ENCODE measurements at places on chromosomes 11 and 22.
A peak's percentile ranks its signal among the peaks of the same experiment; 100 is the strongest.

GRCh38 chr11:76803811-76804600, 20.9 kb downstream of the TSKU start:
- no peak for DNase-seq

- DNase-seq, result no peak
These were observed 7.4 kb downstream of the EHD1 start for GRCh38 chr11:64870893-64871466.

GRCh38 chr11:61010466-61011228, 39.2 kb downstream of the CD6 start:
- DNase-seq, result no peak

DNA sequence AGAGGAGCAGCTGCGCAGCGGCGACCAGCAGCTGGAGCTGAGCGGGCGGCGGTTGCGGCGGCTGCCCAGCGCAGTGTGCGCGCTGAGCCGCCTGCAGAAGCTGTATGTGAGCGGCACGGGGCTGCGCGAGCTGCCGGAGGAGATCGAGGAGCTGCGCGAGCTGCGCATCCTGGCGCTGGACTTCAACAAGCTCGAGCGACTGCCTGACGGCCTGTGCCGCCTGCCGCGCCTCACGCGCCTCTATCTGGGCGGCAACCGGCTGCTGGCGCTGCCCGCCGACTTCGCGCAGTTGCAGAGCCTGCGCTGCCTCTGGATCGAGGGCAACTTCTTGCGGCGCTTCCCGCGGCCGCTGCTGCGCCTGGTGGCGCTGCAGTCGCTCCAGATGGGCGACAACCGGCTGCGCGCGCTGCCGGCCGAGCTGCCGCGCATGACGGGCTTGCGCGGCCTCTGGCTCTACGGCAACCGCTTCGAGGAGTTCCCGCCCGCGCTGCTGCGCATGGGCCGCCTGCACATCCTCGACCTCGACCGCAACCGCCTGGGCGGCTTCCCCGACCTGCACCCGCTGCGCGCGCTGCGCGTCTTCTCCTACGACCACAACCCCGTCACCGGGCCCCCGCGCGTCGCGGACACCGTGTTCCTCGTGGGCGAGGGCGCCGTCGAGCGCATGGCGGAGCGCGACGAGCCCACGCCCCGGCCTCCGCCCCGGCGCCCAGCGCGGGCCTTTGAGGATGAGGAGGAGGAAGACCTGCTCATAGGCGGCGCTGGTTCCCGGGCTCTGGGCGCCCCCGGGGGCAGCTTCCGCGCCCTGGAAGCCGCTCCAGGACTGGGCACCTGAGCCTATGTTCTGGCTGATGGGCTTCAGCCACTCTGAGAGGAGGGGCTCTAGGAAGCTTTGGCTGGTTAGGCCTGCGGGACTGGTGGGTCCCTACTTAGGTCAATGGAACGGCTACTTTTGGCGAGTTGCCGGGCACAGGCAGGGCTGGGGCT, 787 bp downstream of the LRRC10B start:
- DNase-seq, result peak; percentile 18

- DNase-seq, result no peak
These were observed 30.7 kb downstream of the HIRA start for GRCh38 chr22:19400881-19401280.

GRCh38 chr11:66907751-66908630, 50.2 kb downstream of the PC start:
- no peak for DNase-seq

- no peak for DNase-seq
These were observed 29.4 kb upstream of the LYVE1 start for GRCh38 chr11:10597877-10598351.

GRCh38 chr11:91872243-91872642, 352.4 kb upstream of the FAT3 start:
- no peak for DNase-seq

GRCh38 chr22:23536821-23537345, 43.2 kb downstream of the IGLL1 start:
- DNase-seq, result no peak

GRCh38 chr22:35489239-35489638, 51.4 kb upstream of the RASD2 start:
- DNase-seq, result no peak

- no peak for DNase-seq
These were observed 64.5 kb downstream of the MACROD1 start for GRCh38 chr11:64101461-64101860.

- no peak for DNase-seq
These were observed 10.8 kb downstream of the PRR33 start for GRCh38 chr11:1880746-1881441.

GRCh38 chr22:34783436-34783835, 282.5 kb upstream of the ISX start:
- DNase-seq, result no peak

- DNase-seq, result no peak
These were observed 13.8 kb upstream of the PIM3 start for GRCh38 chr22:49946612-49947295.

DNA sequence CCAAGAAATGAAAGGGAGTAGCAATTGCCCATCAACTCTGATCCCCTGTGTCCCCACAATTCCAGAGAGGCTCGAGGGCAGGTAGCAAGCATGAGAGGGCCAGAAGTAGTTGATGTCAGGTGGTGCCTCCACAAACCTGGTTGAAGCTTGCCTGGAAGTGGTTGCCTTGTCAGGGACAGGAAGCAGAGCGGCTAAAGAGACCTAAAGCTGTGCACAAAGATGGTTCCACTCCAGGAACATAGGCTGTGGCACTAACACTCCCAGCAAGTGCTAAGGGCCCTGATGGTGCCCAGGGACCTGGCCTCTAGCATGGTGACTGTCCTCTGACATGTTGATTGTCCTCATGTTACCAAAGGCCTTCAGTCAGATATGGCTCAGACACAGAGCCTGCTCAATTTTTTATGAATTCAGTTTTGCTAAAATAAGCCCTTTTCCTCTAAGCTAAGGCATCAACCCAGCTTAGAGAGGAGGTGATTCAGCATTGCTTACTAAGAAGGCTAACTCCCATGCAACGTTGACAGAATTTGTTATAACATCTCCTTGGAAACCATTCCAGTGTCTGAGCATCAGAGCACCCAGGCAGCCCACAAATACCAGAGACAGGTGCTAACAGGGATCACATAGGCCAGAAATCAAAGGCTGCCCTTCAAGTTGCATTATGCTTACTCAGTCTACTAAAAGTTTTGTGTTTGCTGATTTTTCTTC, 196.3 kb upstream of the ARHGAP20 start:
- peak; percentile 83 for DNase-seq

- DNase-seq, result no peak
These were observed 22.5 kb upstream of the KRTAP5-7 start for GRCh38 chr11:71504531-71504930.

DNA sequence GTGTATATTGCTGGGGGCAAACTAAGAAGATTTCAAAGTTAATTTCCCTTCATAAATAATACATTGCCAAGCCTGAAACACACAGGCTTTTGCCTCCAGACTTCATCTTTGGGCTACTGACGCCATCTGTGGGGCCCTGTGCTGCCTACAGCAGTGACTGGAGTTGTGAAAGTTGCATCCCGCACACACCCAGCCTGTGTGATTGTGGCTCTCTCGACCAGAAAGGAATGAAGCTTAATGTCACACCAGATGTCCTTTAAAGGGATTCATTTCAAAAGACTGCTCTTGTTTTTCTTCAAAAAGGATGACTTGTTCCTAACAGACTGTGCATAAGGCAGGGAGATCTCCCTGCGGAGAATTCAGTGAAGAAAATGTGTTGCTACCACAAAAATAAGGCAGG, 210.5 kb downstream of the FAM181B start:
- DNase-seq, result no peak

GRCh38 chr22:37697538-37697835, 639 bp downstream of the TRIOBP start:
- DNase-seq, result no peak

DNA sequence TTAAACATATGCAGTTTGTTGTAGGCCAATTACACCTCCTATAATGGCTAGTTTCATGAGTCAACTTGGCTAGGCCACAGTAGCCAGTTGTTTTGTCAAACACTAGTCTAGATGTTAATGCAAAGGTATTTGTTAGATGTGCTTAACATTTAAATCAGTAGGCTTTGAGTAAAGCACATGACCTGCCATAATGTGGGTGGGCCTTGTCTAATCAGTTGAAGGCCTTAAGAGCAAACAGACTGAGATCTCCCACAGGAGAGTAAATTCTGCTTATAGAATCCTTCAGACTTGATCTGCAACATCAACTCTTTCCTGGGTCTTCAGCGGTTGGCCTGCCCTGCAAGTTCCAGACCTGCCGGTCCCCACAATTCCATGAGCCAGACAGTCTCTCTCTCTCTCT, 1345.9 kb downstream of the BRD1 start:
- DNase-seq, result no peak

- peak; percentile 60 for DNase-seq
These were observed 17.6 kb upstream of the LIN7C start for GRCh38 chr11:27524155-27524554.

- no peak for DNase-seq
These were observed 2.1 kb upstream of the MTFP1 start for GRCh38 chr22:30423301-30423958.

DNA sequence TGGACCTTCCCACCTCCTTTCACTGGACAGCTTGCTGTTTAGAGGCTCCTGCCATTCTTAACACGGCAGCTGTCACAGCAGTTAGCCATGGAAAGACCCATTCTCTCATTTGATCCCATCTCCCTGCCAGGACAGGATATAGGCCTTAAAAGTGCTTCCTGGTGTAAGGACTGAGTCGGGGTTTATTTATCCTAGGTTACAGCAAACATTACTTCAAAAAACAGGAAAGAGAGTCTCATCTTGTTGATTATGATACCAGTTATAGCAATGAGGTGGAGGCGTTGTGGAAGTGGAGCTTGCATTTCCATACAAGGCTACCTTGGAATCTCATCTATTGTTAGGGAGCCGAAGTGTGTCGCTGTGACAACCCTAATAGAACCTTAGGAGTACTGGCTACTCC, 17.4 kb upstream of the ETS1 start:
- DNase-seq, result no peak

- no peak for DNase-seq
These were observed 57.5 kb upstream of the SLC22A12 start for GRCh38 chr11:64533501-64533900.

DNA sequence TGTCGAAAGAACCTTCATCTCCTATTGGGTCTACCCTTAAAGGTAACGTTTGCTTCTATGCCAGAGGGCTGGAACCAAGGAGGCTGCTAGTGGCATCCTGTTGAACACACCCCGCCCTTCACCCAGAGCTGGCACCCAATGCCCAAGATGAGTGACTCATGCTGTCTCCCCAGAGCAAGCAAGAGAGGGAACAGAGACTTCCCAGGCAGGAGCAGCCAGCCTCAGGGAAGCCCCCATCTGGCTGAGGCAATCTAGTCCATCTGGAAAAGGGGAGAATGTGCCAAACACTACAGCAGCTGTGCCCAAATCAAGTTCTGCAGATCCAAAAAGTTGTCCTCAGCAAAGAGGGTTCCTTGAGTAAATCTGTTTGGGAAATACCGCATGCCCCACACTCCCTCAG, 91.9 kb upstream of the TP53I11 start:
- DNase-seq, result no peak

DNA sequence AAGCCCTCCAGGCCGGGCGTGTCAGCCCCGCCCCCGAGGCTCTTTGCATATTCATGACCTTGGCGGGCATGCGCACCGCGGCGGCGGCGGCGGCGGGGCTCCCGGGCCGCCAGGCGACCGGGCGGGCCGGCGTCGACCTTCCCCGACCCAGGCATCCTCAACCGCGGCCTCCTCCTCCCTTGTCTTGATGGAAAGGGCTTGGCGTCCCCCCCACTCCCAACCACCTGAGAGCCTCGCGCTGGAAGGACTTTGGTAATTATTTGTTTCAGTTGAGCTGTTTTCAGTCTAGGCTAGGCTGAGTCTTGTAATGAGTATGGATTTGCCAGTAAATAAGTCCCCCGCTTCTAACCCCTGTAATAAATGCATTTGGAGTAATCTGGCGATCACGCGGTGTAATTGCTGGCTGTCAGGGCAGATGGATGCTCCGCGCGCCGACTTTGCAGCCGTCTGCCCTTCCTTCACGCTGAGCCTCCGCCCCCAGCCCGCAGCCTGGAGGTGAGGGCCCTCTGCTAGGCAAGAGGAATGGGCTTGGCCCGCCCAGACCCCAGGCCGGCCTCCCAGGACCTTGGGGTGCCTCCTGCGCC, 25.2 kb downstream of the FLRT1 start:
- DNase-seq, result peak; percentile 9

- peak; percentile 3 for DNase-seq
These were observed 710.9 kb upstream of the FAT3 start for GRCh38 chr11:91513734-91514133.

GRCh38 chr11:21113876-21114275, 444.5 kb downstream of the NELL1 start:
- no peak for DNase-seq

DNA sequence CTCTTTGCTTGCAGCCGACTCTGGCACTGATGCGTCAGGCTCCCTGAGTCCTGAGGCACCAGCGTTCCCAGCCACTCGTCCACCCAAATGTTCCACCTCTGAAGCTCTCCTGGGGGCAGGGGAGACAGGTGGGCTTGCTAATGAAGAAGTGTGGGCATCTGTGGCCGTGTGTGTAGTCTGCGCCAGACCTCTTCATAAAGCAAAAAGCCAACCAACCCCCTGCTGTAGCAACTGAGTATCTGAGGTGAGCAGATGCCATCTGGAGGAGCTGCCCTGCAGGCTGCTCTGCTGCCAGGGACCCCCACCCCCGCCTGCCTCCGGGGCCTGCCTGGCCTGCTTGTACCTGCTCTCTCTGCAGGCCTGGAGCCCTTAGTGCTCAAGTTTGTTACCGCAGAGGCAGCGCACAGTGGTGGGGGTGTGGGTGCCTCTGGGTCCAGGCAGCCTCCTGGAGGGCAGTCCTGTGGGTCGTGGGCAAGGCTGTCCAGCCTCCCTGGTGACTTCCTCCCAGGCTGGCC, 272.5 kb downstream of the TBC1D22A start:
- DNase-seq, result no peak
